ENCODE measurements at places on chromosomes 3 and 15.

DNA sequence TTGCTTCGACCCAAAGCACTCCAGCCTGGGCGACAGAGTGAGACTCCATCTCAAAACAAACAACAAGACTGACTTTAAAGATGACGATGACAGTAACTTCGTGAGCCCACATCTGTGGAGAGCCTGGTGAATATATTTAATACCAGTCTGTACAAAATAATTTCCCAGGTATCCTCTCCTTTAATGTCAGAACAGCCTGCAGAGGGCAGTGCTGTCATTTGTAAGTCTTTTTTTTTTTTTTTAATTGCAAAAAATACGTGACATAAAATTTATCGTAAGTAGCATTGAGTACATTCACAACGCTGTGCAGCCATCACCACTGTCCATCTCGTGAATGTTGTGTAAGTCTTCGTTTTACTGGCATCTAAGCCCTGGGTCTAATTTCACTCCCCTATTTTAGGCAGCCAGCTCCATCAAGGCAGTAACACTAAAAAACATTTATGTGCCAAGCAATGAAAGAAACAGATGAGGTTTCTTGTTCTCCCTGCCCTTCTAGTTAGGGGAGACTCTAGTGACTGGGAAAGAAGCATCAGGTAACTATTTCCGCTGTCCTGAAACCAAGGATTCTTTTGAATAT lies 1.4 kb downstream of the HTD2 start:
- DNase-seq, result no peak

GRCh38 chr3:100427699-100428098 lies 26.4 kb downstream of the LNP1 start:
- no peak for DNase-seq

- DNase-seq, result no peak
These were observed 297.6 kb upstream of the C2CD4B start for GRCh38 chr15:62462721-62463120.

DNA sequence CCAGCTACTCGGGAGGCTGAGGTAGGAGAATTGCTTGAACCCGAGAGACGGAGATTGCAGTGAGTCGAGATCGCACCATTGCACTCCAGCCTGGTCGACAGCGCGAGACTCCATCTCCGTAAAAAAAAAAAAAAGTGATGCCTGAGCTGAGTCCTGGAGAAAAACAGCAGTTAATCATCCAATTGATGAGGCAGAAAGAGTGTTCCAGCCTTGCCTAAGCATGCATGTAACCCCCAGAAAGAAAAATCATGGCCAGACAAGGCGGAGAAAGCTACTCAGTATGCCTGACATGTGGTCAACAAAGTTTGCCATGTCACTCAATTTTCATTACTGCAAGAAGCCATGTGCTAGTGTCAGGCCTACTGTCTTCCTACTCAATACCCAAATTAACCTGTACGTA lies 593.1 kb upstream of the MDFIC2 start:
- DNase-seq, result peak; percentile 41

DNA sequence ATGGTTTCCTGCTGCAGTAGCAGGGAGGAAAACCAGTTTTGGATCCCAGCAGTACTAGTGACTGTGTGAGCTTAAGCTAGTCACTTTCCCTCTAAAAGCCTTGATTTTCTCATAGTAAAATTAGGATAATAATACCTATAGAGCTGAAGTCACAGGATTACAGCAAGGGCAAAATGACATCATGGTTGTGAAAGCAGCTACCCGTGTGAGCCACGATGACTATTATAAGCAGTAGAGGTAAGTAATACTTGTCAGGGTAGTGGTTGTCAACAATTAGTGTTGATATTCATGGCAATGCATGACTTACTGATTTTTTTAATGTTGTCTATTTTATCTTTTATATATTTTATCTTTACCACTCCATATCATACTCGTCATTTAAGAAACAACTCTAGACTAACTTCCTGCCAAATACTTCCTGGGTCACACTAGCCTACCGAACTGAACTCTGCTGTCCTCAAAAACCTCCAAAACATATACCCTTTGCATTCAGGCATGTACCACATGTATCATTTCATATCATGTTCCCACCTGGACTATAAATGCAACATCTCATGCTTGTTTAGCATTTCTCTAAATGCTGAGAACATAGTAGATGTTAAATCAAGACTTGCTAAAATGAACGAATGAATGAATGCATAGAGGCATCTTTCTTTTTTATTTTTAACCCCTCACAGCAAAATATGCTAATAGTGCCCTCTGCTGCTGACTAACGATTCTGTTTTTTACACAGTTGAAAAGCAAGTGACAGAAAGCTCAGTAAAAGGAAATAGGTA lies 172.6 kb downstream of the P3H2 start:
- DNase-seq, result no peak

DNA sequence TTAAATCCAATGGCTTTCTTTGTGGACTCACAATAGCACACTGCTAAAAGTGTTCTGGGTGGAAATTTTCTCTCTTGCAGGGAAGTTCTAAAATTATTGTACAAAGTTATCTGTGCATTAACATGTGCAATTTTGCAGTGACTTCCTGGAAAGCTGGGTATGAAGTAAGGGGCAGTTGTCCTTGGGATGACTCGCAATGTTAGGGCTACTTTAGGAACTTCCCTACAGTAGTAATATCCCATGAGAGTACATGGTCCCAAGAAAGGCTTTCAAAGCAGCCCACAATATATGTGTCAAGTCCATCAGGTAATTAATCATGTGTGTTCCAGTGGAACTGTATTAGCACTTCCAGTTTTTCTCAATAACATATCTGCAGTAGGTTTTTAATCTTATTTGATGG lies 201.0 kb upstream of the UBE2E2 start:
- DNase-seq, result no peak

DNA sequence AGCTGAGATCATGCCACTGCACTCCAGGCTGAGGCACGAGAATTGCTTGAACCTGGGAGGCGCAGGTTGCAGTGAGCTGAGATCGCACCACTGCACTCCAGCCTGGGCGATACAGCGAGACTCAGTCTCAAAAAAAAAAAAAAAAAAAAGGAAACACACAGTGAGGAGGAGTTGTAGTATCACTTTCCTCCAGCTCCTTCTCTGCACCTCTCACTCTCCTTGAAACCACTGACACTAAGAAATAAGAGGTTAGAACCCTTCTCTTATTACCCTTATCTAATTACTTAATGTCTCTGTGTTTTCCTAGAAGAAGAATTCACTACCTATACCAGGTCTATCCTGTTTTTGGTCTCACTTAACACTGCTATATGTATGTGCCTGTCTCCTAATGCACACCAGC lies 31.7 kb downstream of the RAB27A start:
- no peak for DNase-seq

DNA sequence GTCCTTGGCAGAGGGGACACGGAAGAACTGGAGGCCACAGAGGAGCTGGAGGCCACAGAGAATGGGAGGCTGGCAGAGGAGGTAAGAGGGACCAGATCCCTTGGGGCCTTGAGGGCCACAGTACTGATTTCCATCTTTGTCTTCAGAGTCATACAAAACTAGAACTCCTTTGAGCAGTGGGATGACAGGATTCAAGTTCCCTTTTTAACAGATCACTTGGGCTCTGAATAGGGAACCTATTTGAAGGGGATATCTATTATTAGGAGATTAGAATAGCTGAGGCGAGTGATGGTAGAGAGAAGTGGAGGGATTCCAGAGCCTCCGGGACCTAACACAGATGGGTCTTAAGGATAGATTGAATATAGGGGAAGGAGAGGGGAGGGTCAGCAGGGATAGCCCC lies 55.7 kb downstream of the OXNAD1 start:
- no peak for DNase-seq

- peak; percentile 12 for DNase-seq
These were observed 27.4 kb upstream of the SNTN start for GRCh38 chr3:63624941-63625560.

- peak; percentile 75 for DNase-seq
These were observed 39.3 kb downstream of the RFTN1 start for GRCh38 chr3:16474216-16474615.

DNA sequence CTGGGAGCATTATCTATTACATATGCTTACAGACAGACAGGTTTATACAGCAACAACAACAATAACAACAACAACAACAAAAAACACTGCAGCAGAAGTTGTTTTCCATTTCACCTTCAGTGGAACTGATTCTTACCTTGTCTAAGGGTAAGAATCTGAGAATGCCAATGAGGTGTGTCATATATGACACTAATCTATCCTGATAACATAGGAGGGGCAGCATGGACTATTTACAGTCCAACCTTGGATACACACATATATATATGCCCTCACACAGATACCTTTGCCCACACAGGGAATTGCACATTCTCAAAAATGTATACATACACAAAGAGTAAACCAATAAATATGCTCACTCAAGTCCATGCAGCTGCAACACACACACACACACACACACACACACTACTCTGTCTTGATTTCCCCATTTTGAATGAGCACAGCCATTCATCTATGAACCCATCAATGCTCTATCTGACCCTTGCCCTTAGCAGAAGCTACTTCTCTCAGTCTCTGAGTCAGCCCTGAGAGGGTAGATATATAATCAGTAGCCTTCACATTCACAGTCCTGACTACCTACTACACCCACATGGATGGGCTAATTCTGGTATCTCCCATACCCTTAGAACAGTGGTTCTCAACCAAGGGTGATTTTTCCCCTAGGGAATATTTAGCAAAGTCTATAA lies 9.7 kb upstream of the TRANK1 start:
- DNase-seq, result no peak

DNA sequence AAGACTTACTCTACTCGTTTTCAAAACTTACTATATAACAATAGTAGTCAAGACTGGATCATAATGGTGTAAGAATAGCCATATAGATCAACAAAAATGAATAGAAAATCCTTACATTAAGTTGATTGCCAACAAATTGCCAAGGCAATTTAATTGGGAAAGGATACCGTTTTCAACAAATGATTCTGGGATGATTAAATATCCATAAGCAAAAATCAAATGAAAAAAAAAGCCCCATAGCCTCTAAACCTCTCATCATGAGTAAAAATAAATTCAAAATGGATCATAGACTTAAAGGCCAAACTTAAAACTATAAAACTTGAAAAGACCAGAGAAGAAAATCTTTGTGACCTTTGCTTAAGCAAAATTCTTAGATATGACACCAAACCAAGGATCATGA lies 5.3 kb upstream of the SNRK start:
- DNase-seq, result no peak
